ENCODE measurements at places on chromosomes 13 and 19.

GRCh38 chr13:31594056-31594455, 145.3 kb upstream of the RXFP2 start:
- no peak overlapping the region for H3K27ac ChIP-seq
- H3K4me1 ChIP-seq, result no peaks in the 10 kb centered on the region

GRCh38 chr19:39372941-39373340, 18.0 kb downstream of the PAF1 start:
- H3K4me1 ChIP-seq, result no peaks in the 10 kb centered on the region
- DNase-seq, result no peak
- no peak overlapping the region for H3K4me3 ChIP-seq
- H3K27me3 ChIP-seq, result no peaks in the 10 kb centered on the region
- peak overlapping the region; percentile 49 for H3K27ac ChIP-seq
- peaks cover 46% of the 10 kb centered on the region for H3K36me3 ChIP-seq

DNA sequence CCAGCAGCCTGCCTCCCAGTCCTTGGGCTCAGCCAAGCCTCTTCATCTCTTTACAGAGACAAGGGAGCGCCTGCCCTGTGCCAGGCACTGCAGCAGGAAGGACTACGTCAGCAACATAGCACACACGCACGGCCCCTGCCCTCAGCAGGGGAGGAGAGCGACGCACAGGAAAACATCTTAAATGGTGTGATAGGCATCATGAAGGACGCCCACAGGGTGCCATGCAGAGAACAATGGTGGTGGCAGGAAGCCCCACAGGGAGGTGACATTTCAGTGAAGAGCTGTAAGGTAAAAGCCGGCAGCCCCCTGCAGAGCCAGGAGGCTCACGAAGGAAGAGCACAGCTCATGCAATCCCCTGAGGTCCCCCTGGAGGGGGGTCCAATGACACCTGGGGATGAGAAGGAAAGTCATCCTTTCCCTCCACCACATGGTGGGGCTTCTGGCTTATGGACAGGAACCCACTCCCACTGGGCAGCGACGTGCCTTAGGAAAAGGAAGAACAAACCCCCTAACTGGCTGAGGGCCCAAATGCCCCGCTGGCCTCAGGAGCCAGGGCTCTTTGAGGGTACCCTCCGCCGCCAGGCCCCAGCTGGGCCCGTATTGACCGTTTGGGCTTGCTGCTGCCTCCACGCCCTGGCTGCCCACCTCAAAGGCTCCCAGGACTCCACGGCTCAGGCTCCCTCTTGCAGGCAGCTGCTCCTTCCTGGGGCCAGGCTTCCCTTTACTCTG, 37.3 kb upstream of the C13orf42 start:
- DNase-seq, result no peak
- no peak overlapping the region for H3K27ac ChIP-seq
- H3K4me3 ChIP-seq, result no peak overlapping the region
- no peaks in the 10 kb centered on the region for H3K36me3 ChIP-seq
- peaks cover 14% of the 10 kb centered on the region for H3K27me3 ChIP-seq

- DNase-seq, result no peak
- H3K27ac ChIP-seq, result no peak overlapping the region
- no peaks in the 10 kb centered on the region for H3K4me1 ChIP-seq
- no peaks in the 10 kb centered on the region for H3K36me3 ChIP-seq
These were observed 30.3 kb upstream of the PDCD5 start for GRCh38 chr19:32550666-32551065.

Measured in T-helper 2 cell treated with Interferon-gamma antibody and Interleukin-4, amounts not matched to agents 5 μg/mL and 100 μg/mL, for 36 hours (primary cell).